ENCODE measurements at places on chromosomes 12 and 14.

GRCh38 chr12:66692170-66692569, 13.3 kb upstream of the GRIP1 start:
- no peak for DNase-seq

DNA sequence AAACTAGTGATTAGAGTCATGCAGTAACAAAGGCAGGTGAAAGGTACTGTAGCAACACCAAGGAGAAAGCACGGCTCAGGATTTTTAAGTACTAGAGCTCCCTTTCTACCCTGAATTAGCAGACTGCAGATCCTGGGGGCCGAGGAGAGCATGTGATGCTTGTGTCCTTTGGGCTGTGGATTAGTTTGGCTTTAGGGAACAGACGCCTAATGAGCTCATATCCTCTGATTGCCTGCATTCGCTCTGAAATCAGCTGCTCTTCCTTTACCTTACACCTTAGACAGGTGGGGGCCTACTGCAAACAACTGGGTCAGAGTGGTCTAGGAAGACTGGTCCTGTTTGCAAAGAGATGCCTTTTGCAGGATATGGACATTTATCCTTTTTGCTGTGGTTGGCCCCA, 2.2 kb downstream of the PIP4K2C start:
- no peak for DNase-seq

DNA sequence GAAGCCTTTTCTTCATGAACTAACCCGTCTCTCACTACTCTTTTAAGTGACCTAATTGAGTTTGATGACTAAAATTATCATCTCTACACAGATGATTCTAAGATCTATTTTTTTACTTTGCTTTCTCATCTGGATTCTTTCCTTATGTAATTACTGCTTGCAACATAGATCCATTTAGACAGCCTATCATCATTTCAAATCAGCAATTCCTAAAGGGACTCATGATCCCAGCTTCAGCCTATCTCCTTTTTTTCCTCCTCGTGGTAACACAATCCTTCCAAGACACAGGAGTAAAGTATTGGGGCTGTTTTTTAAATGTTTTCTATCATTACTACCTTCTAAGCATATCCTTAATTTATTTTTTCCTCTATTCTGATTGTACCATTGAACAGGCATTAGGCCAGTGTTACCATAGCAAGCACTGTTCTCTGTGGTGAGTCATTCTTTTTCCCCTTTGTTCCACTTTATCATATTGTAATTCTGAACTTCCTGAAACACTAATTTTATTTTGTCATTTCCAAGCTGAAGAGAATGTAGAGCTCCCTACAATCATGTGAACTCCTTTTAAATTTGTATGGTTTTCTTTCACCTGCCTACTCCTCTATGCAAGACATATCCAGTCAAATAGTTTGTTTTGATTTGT, 190.4 kb upstream of the FAR2 start:
- no peak for DNase-seq

- DNase-seq: no peak
Observed at GRCh38 chr12:131700271-131700670, 10.6 kb upstream of the SFSWAP start.

GRCh38 chr12:106122004-106122403, 16.8 kb downstream of the NUAK1 start:
- DNase-seq: no peak

Data from left ventricle myocardium superior (tissue), 1 donor.